ENCODE measurements at places on chromosomes 5 and 9.

- no peak for DNase-seq
These were observed 19.5 kb downstream of the RAPGEF1 start for GRCh38 chr9:131720330-131720729.

- no peak for DNase-seq
These were observed 63.7 kb upstream of the SPINK5 start for GRCh38 chr5:148000036-148000435.

- DNase-seq: no peak
These were observed 200.5 kb downstream of the EFNA5 start for GRCh38 chr5:107470295-107470582.

DNA sequence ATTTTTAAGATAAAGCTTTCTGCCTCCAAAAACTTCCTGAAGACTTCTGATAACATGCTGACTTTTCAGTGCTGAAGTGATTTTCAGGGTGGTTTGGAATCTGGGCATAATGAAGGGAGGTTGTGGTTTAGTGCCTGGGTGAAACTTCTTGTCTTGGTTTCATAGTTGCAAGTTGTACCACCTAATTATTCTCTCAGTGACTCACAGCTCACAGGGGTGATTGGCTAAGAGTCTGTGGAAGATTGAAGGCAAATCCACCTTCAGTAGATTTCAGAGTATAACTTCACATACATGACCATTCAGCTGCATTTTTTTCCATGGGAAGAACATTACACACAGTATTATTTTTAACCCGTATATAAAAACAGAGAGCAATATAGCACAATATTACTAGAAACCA is 199.9 kb downstream of the PTTG1 start:
- DNase-seq: no peak

DNA sequence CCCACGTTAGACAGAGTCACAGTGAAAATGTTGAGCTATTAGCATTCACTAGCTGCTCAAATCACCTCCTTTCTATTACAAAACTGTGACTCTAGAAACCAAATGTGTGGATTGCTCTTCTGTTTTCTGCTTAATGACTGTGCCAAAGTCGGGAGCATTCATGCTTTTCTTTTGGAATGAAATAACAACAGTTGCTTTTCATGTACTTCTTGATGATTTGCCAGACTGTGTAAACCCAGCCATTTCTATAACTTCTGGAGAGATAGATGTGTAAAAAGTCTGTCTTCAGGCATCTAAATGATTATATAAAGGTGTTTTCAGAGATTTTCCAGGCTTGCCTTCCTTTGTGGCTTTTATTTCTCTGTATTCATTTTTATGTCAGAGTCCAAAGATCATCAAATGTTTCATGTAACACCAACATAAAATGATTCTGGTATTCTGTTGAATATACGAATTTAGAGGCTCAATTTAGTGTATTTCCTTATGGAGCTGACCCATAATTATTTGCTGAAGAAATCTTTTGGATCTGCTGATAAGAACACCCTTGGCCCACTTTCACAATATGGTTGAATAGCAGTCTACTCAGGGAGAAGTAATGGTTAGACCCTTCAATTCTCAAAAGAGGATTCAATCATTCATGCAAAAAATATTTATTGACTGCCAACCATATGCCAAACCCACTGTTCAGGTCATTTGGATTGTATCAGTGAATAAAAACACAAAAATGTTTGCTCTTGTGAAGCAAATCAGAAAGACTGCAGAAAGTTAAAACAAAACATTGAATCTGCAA is 581.2 kb downstream of the CDH18 start:
- DNase-seq: no peak

DNA sequence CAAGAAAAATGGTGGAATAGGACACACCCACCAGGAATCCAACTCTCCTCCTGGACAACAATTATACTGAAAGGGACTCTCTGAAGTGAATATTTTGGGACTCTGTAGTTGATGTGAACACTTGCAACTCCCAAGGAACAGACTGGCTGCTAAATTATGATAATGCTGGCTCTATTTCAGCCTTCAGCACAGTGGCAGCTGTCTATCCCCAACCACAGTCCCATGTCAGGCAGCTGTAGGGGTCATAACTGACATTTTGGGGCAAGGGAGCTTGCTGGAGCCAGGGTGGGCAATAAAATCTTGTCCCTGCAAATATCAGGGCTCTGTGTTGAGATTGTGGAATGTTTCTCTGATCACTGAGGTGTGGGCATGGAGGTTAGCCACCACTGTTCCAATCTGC is 14.2 kb downstream of the SPATA31E1 start:
- no peak for DNase-seq

DNA sequence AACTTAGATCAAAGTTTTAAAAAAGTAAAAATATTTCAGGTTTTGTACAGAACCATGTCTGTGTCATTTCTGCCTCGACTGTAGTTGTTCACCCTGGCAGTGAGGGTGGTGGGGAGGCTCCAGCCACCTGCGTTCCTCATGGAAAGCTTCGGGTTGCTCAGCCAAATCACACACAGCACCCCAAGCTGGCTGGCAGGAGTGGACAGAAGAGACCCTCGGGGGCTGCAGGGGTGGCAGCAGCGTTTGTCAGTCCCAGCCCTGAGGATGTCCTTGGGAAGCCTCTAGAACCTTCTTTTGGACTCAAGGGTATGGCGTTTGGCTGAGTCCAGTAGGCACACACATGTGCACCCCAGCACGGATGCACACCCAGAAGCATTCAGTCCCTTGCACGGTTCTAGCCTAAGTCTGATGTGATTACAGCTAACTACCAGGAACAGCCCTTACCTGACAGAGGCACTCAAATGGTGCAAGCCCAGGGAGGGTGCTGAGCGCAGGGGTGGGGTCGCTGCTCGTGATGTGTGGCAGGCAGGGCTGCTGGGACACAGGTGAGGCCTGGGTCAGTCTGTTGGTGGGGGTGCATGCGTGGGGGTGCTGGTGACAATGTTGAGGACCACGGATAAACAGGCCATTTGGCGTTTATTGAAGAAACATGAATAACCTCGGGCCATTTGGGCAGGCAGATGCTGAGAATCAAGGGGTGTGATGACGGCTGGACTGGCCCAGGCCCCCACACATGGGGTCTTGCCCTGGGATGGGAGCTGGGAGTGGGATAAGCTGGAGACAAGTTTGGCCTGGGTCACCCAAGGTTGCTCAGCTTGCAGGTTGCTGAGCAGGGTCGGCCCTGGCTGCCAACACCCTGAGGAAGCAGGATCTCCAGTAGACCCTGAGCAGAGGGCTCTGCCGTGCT is 103.4 kb downstream of the PHF2 start:
- DNase-seq: no peak

DNA sequence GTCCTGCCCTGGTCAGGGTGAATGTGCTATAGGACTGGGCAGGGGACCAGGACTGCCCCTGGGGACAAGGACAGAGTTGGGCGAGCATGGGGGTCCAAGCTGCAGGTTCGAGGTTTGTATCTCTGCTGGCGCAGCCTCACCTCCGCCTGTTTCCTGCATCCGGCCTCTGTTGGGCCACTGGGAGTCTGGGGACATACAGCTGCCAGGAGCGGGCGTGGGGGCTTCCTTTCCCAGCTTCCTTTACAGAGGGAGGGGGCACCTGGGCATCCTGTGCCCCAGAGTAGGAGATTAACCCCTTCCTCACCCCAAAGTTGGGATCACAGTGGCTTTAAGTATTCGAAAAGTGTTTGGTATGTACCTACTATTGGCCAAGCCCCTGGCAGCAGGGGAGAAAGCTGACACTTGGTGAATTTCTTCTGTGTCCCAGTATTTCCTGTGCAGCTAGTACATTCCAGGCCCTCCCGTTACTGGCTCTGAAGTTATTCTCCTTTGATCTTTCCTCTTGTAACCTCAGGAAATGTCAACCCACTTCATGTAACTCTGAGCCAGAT is 19.0 kb downstream of the OLFML2A start:
- DNase-seq: no peak

Measured in AG04450 (cell line).